ENCODE measurements at places on chromosomes 4 and X.

DNA sequence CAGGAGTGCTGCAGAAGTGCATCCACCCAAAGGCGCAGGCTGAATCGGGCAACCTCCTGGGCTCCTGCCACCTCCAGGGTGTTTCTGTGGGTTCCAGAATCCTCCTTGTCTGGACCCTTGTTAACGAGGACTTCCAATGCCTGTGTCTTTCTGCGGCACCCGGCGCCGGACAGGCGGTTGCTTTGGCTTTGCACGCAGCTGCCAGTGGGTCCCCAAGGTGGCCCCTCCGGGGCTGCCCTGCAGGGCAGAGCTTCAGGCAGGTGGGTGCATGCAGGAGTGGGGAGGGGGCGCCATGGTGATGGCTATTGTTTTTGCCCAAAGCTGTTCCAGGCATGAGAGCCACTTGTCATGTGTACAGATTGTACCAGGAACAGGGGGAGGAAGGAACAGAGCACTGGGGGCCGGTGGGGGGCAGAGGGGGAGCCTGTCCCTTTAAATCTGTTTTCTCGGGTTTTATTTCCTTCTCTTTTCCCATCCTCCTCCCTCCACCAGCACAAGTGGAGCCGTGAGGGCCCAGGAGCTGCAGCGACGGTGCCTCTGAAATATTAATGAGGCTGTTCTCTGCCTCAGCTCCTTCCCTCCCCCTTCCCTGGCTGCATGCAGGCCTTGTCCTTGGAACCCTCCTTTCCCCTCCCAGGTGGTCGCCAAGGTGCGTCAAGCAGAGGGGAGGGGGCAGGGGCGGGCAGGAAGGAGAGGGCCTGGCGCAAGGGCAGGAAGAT, 13.1 kb downstream of the ATP2B3 start:
- no peak for DNase-seq

DNA sequence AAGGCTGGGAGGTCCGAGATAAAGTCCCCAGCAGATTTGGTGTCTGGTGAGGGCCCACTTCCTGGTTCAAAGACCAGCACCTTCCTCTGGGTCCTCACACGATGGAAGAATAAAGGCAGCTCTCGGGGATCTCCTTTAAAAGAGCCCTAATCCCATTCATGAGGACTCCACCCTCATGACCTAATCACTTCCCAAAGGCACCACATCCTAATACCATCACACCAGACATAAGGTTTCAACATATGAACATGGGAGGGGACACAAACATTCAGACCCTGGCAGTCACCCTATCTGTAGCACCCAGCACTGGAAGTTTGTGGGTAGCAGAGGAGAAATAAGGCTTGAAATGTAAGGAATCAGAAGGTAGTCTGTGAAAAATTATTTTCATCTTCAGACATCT, 112.9 kb upstream of the NOCT start:
- DNase-seq = no peak

- DNase-seq = no peak
Measured at GRCh38 chr4:26613237-26613636, 29.4 kb downstream of the TBC1D19 start.

DNA sequence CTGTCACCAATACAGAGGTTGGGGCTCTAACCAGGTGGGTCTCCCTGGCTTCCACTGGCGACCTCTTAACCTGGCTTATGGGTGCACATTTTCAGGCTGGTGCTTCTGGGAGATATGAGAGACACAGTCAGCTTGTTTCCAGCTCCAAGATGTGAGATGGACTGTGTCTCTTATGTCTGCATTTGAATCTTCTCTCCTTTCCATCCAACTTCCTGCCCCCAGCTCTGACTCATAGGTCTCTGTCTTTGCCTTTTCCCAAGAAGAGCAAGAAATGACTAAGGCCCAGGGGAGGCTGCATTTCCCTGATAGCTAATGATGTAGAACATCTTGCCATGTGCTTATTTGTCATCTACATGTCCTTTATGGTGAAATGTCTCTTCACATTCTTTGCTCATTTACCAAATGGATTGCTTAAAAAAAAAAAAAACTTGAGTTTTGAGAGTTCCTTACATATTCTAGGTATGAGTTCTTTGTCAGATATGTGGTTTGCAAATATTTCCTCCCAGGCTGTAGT, 3.2 kb upstream of the UXT start:
- DNase-seq = no peak

- no peak for DNase-seq
Measured at GRCh38 chrX:103742339-103742738, 31.6 kb downstream of the TMEM31 start.

GRCh38 chrX:123358457-123358856, 174.4 kb downstream of the GRIA3 start:
- DNase-seq = no peak

- DNase-seq = no peak
Measured at GRCh38 chrX:108122748-108123147, 31.2 kb downstream of the ATG4A start.

DNA sequence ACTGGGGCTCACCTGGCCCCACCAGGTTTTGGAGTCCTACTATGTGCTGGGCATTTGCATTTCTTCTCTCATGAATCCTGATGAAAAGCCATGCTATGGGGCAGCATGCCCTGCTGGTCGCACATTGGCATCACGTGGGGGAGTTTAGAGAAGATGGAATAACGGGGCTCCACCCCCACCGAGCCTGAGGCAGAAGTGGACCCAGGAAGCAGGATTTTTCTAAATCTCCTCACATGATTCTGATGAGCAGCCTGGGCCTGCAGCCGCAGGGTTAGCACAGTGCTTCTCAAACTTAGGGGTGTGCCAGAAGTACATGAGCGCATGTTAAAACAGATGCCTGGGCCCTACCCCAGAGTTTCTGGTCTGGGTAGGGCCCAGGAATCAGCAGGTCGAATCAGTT, 4.6 kb upstream of the SORCS2 start:
- DNase-seq = no peak

GRCh38 chr4:156782491-156782890, 189.1 kb downstream of the PDGFC start:
- DNase-seq = no peak

DNA sequence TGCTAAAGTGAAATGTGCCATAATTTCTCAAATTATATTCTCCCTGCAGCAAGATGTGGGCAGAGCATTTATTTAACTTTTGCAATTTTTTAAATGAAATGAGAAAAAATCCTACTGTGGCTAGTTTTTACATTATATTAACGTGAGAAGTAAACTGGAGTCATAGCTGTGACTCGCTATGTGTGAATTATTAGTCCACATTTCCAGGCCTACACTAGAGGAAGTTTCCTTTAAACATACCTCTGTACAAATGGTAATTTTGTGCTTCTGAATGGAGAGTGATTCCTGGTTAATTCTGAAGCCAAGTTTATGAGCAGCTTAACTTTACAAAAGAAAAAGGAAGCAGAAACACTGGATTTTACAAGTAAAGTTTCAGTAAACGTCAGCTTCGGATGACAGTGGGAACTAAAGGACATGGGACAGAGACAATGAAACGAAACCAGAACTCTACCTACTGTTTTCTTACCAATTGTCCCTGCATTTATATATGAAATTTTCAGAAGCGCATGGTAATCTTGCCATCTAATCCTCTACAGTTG, 72.4 kb downstream of the FBXO8 start:
- no peak for DNase-seq

DNA sequence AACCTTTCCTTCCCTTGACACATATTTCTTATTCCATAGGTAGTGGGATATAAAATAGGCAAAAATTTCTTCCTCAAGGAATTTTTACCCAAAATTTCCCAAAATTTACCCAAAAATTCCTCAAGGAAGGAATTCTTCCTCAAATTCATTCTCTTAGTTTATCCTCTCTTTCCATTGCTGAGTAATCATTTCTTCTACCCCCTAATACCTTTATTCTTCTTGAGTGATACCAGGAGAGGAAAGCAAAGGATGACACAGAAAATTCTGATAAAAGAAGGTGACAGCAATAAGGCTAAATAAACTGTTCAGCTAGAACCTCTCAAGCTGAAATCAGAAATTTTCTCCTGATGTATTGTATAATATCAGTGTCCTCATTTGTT, 191.4 kb upstream of the MAB21L2 start:
- DNase-seq = no peak

GRCh38 chr4:156085100-156085499, 131.4 kb upstream of the CTSO start:
- DNase-seq = no peak

- no peak for DNase-seq
Measured at GRCh38 chrX:39854772-39855747, 242.7 kb downstream of the BCOR start.

GRCh38 chr4:78984593-78984992, 45.4 kb upstream of the PAQR3 start:
- DNase-seq = no peak

DNA sequence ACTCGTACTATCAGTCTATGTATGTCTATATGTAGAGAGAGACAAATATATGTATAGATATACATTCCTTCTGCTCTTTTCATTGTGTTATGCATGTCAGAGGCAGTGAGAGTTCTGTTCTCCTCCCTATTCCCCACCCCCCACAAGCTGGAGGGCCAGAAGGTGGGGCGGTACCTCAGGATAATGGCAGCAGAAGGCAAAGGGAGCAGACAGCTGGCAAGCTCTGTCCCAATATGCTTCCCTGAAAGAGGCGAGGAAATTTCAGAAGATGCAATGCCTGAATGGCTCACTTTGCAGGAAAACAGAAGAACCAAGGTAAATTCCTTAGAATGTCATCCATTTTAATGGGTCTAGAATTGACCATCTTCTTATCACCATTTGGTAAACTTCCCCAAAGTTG, 114.4 kb downstream of the NAA11 start:
- DNase-seq = no peak

DNA sequence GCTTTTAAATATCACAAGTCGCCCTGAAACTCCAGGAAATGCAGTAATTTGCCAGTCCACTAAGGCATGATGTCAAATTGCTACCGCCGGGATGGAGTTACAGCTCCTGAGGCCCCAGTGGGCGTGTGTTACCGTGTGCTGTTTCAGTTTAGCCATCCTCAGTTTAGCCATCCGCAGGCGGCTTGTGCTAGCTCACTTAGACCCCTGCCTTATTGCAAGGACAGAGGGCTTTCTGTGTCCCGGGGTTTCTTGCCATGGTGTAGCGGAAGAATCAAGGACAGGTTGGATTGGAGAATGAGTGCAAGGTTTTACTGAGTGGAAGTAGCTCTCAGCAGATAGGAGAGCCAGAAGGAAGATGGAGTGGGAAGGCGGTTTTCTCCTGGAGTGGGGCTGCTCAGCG, 33.8 kb upstream of the LRBA start:
- no peak for DNase-seq

DNA sequence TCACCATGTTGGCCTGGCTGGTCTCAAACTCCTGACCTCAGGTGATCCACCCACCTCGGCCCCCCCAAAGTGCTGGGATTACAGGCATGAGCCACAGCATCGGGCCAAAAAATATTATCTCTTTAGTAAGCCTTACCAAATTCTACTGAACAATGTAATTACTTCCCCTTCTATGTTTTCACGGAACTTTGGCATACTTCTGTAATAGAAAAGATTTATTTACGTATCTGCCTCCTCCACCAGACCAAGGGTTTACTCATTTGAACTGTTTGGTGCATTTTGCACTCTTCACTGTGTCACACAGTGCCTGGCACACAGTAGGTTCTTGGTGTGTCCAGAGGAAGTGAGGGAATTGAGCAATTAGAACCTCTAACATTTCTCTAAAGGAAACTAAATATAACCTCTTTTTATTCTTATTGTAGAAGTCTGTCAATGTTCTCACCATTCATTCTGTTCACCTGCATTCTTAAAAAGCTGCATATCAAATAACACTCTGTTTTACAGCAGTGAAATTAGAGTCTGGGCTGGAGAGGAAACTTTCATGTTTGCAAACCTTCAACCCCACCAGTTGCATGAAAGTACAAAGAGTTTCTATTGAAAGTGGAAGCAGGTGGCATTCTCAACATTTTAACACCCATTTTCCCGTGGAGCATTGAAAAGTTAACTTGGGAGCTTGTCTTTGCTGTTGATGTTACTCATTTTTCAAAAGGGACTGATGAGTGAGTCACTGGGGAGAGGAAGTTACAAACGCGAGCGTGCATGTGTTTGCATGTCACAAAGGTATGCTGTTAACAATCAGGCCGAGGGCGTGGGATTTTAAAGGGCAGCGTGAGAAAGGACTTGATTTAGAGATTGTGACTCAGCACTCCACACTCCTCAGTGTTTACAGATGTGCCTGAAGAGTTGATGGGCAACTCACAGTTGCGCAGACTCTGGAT, 314.1 kb downstream of the STK32B start:
- DNase-seq = no peak

DNA sequence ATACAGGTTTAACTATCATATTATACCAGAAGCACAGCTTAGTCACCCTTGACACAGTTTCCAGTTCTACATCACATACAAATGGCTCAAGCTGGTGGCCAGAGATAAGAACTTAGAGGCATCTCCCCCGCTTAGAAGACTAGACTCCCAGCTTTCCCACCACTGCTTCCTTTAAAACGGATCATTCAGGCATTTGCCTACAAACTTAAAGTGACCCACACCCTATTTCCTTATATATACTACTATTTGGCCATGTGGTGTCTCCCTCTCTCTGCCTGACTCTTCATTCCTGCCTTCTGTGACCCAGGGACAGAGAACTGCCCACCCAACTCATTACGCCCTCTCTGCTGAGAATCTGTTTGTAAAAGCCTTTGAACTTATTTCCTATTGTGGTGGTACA, 781.2 kb upstream of the DIAPH2 start:
- DNase-seq = no peak

GRCh38 chr4:73978886-73979285, 2.9 kb downstream of the PF4 start:
- no peak for DNase-seq

DNA sequence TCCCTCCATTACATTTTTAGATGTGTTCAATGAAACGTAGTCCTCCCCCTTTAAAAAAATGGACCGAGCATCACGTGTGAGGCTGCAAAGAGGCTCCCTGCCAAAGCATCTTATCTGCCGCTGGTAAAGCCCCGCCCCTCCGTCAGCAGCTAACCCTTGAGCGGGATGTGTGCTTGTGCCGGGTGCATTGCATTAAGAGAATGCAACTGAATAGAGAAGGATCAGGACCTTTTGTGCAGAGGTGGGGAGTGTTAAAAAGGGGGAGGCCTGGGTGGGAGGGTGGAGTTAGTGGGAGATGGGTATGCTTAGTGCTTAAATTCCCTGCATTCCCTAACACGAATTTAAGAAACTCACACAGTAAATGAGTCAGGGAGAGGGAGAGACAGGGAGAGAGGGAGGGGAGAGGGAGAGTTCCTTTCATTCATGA, 66.0 kb downstream of the TBL1X start:
- no peak for DNase-seq
